Activated naive CD8-positive, alpha-beta T cell treated with anti-CD3 and anti-CD28 coated beads, Interleukin-2, amount 50 U/mL, for 24 hours (primary cell): ENCODE measurements at places on chromosomes 13 and 19.
A peak's percentile ranks its signal among the peaks of the same experiment; 100 is the strongest.

DNA sequence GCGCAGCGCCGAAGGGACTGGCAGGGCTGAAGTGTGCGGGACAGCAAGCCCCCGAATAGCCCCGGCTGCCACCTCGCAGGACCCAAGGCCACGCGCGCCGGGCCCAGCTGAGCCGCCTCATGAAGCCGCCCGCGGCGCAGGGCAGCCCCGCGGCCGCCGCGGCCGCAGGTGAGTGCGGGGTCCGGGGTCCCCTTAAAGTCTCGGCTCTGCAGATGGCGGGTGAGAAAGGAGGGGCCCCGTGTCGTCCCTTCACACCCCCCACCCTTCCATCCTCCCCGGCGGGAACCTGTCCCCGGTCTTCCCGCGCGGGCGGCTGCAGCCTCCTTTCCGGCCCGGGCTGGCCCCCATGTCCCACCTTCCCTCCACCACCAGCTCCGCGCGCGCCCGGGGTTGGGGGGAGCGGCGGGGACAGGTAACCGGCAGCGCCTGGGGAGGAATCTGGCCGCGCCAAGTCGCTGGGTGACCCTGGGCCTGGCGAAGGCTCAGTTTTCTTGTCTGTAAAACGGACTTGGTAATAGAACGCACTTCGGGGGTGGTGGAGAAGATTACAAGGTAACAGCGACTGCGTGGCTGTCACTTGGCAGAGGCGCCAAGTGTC is 338 bp downstream of the RGCC start:
- peak; percentile 46 for DNase-seq

- DNase-seq, result no peak
Measured at GRCh38 chr13:109816808-109817203, 30.4 kb upstream of the IRS2 start.

- DNase-seq, result no peak
Measured at GRCh38 chr13:92103689-92104153, 705.3 kb downstream of the GPC5 start.

- no peak for DNase-seq
Measured at GRCh38 chr13:33782631-33783030, 35.3 kb upstream of the RFC3 start.

- DNase-seq, result no peak
Measured at GRCh38 chr13:109874484-109875454, 88.4 kb upstream of the IRS2 start.

DNA sequence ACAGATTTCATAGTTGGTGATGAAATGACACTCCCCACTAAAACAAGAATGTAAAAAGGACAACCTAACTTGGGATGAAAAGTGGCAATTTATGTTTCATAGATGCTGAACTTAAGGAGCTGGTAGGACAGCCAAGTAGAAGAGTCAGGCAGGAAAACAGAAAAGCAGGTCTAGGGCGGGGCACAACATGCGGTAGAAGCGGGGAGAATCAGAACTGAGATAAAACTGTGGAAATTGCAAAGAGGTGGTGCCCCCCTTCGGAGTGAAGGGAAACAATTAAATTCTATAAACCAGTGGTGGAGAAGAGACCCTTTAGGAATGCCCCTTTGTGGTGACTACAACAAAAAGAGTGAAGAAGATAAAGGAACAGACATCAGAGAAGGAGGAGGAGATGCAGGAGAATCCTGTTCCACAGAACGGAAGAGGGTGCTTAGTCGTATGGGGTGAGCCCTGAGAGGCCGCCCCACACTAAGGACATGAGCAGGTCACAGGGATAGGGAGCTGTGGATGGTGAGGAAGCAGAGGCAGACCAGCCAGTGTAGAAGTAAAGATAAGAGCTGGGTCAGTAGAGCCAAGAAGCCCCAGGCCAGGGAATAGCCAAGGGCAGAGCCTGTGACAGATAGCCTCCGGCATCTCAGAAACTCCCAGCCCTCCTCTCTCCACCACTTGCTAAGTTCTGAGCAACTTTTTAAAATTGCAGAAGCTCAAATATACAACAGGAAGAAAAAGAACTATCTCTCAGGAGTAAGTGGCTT is 100.3 kb upstream of the DOCK9 start:
- no peak for DNase-seq

DNA sequence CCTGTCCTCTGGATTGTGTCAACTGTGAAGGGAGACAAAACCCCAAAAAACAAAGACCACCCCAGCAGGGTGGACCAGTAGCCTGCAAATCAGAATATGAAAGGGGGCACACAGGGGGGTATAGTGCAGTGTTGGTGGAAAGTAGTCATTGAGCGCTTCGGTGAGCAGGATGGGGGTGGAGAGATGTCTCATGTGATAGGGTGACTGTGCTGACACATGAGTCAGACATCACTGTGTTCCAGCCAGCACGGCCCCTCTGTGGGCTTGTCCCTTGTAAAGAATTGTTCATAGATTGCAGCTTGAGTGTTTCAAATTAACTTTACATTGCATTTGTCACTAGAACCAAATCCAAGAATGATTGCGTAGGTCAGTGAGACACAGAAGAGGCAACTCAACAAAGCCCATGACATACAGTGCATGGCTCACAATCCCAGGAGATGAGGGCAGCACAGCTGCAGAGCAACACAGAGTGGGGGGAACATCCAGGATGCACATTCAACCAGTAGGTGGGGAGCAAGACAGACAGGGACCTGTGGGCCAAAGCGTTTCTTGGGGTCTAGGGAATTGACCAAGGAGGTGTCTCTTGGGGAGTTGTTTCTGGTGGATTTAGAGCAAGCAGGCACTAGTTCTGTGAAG is 7.5 kb downstream of the ZNF440 start:
- DNase-seq, result no peak

DNA sequence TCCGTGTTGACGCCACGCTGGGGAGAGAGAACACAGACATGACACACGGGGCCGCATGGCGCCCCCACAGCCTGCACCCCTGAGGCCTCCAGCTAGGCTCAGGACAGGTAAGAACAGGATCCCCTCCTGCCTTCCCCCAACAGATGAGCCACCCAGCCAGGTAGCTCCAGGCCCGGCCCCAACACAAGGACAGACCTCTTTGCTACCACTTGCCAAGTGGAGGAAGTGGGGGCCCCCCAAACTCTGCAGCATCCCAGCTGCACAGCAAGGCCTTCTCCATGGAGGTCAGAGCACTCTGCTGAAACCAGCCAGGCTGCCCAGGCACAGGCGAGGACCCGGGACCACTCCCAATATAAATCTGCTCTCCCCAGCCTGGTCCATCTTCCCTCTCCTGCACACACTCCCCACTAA is 31.5 kb downstream of the PEPD start:
- no peak for DNase-seq

DNA sequence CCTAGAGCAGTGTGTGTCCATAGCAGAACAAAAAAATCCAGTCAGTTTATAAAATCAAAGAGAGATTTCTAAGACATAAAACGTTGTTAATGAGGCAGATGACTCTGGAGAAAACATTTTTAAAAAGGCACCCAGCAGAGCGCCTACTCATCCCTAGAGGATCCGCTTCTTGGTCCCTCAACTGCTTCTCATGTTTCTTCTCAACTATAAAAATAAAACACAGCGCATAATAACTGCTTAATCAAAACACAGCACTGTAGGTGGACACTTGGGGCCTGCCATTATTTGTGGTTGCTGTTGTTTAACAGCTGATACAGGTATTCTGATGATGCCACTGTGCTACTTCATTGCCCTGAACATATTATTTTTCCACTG is 347.9 kb downstream of the FGF9 start:
- DNase-seq, result no peak

GRCh38 chr19:35784503-35785338 is 9.4 kb downstream of the ARHGAP33 start:
- DNase-seq, result no peak

DNA sequence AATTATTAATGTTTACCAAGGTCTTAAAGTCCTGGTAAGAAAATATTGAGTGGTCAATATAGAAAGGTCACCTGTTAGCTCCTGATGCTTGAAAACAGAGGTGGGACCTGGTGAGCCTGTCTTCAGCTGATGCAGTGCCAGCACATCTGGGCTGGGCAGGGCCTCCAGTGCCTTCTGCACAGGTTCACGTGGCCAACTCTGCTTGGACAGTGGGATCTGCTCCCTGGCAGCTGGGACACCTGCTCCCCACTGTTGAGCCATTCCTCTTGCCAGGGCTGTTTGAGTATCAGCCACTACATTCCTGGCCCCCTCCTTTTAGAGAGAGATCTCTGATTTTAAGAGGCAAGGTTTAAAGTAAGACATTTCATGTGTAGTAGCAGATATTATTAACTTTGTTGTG is 135.0 kb downstream of the TM9SF2 start:
- DNase-seq, result no peak

DNA sequence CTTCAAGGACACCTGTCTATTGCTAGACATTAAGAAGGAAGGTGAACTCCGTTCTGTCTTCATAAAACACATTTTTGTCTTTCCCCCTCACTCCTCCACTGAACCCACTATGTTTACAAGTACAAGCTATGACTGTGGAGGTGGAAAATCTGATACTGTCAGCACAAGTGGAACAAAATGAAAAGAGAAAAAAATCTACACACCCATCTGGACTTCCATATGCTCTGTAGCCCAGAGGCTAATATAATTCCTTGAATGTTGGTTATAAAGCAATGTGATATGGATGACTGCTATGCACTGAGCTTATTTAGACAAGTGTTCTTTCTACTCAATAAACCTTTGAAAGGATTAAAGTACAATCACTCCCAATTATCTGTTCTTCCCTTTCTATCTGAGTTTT is 713.5 kb downstream of the DIAPH3 start:
- no peak for DNase-seq

GRCh38 chr19:9054765-9055164 is 32.1 kb upstream of the OR1M1 start:
- no peak for DNase-seq

- no peak for DNase-seq
Measured at GRCh38 chr19:37991841-37992248, 84.8 kb downstream of the SIPA1L3 start.

- DNase-seq, result no peak
Measured at GRCh38 chr13:85536706-85537105, 262.5 kb downstream of the SLITRK6 start.

GRCh38 chr19:45103508-45104319 is 10.7 kb downstream of the PPP1R37 start:
- DNase-seq, result no peak

DNA sequence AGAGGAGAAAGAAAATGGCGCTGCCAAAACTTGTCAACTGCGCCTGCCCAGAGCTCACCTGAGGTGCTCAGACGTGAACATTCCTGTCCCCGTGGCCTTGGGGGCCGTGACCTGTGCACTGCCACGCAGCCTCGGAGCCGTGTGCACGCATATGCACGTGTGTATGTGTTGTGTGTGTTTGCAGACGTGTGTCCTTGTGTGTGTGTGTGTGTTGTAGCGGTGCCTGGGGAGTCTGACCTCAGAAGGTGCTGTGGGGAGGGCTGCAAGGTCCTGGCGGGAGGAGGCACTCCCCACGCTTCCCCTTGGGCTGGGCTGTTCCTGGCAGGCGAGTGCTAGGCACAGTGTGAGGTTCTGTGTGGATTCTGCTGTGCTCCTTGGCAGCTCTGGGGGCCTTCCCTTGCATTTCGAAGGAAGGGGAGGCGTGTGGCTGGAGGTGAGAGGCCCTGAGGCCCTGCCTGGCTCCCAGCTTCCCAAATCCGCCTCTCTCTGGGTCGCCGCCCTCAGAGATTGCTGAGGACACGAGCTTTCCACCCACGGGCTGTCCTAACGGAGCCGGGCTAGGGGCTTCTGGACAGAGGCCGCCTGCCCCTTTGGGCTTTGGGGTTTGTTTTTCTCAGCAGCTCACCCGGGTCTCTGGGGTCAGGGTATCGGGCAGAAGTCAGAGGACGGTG is 4.5 kb downstream of the BSG start:
- no peak for DNase-seq

GRCh38 chr19:38562096-38562495 is 55.7 kb downstream of the MAP4K1 start:
- DNase-seq, result no peak

- peak; percentile 75 for DNase-seq
Measured at GRCh38 chr19:41706741-41707501, 1.5 kb upstream of the CEACAM5 start.

GRCh38 chr13:100913143-100913542 is 238.5 kb upstream of the TMTC4 start:
- DNase-seq, result no peak

- DNase-seq, result no peak
Measured at GRCh38 chr13:77062097-77062496, 35.1 kb upstream of the FBXL3 start.

DNA sequence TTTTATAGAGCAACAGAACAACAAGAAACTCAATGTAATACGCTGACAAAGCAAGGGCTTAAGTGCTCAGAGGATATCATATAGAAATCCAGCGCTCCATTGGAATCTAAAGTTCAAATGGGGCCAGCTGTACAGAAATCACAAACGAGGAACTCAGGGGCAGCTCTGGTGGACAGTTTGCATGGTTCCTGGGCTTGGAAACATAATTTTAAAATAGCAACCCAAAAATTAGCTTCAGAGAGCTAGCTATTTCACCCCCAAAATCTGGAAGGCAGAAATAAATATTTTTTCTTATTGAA is 19.2 kb upstream of the LATS2 start:
- no peak for DNase-seq

DNA sequence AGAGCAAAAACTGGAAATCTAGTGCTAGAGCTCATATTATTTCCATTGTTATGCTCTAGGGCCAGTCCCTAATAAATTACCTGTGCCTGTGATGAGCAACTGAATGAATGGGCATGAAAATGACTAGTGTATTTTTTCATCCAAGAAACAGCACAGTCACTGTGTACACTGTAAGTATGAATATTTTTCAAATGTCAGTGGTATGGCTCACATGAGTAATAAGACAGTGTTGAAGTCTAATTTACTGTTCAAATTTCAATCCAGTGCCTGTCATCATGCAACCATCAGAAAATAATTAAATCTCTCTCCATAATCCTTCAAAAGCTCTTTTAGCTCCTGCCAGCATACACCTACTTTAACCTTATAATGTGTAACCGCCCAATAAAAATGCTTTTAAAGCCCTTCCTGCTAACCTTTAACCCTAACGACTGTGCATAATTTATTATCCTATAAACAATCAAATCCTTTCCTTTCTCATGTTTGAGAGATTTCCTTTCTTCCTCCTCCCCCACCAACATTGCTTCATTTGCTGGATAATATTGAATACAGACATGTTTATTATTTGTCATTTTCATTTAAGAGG is 378.3 kb downstream of the GPC5 start:
- DNase-seq, result no peak

DNA sequence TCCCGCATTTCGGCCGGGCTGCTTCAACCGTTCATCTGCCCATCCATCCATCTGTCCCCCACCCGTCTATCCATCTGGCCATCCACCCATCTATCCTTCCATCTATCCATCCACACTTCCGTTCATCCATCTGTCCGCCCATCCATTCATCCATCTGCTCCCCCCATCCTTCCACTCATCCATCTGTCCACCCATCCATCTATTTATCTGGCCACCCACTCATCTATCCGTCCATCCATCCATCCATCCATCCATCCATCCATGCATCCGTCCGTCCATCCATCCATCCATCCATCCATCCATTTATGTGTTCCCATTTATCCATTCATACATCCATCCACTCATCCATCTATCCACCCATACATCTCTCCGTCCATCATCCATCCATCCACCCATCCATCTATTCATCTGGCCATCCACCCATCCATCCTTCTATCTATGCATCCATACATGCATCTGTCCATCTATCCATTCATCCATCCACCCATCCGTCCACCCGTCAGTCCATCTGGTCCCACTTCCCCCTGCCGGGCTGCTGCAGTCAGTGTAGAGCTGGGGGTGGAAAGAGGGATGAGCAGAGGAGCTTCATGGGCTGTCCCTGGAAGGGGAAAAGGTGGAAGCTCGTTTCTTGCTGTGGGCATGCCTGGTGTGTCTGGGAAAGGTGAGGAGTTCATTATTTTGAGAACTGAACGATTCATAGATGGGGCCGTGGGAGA is 722 bp downstream of the HSD11B1L start:
- DNase-seq, result no peak
